ENCODE measurements at places on chromosomes 2 and 18.

GRCh38 chr2:183243758-183244157 is 119.5 kb downstream of the NUP35 start:
- DNase-seq = no peak

DNA sequence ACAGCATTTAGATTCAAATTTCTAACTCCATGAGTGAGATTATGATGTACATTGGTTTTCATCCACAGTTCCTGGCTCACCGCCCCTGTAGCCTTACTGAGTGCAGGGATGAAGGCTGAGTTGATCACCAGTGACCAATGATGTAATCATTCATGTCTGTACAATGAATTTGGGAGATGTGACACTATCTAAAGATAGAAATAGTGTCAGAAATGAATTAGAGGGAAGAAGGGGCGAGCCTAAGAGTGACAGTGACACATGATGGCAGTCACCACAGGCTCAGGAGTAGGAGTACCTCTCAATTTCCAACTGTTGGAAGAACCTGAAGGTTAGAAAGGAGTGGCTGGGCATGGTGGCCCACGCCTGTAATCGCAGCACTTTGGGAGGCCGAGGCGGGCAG is 3.2 kb downstream of the METTL4 start:
- DNase-seq = no peak

- DNase-seq = no peak
Observed at GRCh38 chr2:160736148-160737028, 242.8 kb upstream of the RBMS1 start.

DNA sequence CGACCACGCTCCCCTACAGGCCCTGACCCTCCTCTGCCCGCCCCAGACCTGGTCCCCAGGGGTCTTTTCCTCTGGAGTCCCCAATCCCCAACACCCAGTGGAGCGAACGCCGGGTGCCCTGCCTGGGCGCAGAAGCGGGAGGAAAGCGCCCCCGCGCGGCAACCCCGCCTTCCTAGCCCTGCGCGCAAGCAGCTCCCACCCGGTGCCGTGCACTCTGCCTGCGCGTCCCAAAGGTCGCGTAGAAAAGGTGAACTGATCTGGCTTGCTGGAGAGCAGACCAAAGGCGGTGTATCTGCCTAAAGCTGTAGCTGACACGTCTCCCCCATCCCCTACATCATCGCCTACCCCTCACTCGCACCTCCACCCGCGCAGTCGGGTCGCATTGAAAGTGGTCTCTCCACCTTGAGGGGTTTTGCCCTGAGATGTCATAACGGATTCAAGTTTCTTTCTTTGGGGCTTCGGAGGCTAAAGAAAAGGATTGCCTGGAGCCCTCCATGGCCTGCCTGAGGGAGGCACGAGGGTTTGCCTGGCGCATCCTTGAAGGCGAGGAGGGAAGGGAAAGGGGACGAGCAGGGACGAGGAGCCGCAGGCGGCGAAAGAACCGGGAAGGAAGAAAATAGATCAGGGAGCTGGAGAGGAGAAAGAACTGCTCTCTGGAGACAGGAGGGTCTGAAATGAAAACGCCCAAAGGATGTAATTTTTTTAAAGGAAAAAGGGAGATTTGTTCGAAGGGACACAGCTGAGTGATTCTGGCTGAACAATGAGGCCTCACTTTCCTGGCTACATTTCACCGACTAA is 5.8 kb downstream of the GAD1 start:
- no peak for DNase-seq

GRCh38 chr2:112793449-112793978 is 9.2 kb upstream of the IL1A start:
- no peak for DNase-seq

DNA sequence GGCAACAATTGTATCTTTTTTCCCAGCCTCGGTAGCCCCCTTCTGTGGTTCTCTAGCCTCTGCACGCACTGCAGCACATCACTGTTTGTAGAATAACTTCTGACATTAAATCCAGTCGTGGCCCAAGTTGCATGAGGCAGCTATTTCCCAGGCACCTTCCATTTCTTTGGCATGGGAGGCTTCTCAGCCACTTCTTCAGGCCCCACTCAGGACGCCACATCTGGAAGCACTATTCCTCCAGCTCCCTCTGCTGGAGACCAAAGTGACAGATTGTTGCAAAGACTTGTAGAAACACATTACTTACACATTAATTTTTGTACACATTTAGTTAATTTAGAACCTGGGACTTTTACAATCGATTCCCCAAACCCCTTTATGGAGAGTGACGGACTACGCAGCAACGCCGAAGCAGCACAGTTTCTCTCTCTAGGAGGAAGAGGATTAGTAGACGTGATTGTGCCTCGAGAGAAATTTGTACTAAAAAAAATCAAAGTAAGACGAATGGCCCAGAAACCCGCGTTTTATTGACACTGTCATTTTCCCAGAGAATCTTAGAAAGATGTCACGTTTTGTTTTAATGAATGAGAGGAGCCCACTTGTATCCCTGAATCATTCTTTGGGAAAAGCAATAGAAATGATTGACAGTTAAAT is 57.8 kb upstream of the RGPD5 start:
- no peak for DNase-seq

DNA sequence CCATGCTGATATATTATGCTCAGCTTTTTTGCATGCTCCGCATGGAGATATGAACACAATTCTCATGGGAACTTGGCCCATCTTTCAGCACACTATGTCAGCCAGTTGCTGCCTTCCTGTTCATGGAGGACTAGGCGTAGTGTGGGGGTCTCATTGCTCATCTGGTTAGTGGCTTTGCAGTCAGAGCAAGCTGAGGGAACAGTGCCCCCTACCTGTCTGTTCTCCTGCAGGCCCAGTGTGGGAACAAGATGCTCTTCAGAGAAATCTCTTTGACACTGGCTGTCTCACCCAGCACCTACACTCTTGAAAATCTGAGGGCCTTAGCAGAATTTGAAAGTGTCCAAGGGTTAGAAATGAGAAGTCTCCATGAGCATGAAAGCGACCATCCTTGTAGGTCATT is 47.1 kb downstream of the SPTBN1 start:
- no peak for DNase-seq

DNA sequence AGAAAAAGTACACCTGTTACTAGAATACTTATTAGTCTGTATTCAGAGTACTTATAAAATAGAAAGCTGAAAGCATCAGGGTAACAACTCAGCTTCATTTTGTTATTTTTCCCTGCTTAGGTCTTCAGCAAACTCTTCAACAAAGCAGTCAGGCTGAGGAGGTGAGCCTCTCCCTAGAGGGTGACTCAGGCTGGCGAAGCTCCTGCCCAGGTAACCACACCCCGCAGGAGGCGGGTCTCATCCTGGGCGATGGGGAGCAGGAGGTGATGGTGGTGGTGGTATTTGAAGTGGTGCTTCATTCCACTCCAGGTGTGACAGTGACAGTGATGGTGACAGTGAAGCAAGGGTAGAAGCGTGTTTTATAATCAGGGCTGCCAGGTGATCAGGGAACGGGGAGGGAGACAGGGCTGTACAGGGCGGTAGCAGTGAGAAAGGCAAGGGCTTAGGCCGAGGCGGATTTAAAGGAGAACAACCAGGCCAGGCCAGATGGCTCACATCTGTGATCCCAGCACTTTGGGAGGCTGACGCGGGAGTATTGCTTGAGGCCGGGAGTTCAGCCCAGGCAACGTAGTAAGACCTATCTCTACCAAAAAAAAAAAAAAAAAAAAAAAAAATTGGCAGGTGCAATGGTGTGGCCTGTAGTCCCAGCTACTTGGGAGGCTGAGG is 127.1 kb downstream of the SOCS6 start:
- DNase-seq = no peak

DNA sequence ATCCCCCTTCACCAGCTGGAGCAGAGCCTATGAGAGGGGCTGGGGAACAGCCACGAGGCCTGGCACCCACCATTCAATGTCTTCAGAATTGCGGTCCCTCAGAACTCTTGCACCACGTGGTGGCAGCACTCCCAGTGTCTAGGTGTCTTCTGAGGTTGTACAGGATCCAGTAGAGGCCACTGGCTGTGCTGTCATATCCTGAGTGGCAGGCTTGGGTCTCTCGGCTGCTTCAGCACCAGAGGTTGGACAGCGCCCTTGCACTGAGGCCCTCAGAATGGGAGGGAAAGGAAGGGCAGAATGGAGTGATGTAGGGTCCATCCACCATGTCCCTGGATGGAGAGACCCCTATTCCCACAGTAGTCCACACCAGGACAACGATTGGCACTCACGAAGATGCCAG is 112.0 kb upstream of the TEKT4 start:
- DNase-seq = no peak

- DNase-seq = no peak
Observed at GRCh38 chr18:70280007-70280925, 8.6 kb upstream of the SOCS6 start.

- DNase-seq = no peak
Observed at GRCh38 chr2:53998834-53999233, 28.0 kb upstream of the PSME4 start.

- DNase-seq = no peak
Observed at GRCh38 chr2:177572236-177572671, 179.7 kb downstream of the AGPS start.

GRCh38 chr2:204115137-204116056 is 178.8 kb downstream of the ICOS start:
- no peak for DNase-seq

Data from activated CD4-positive, alpha-beta T cell treated with anti-CD3 and anti-CD28 coated beads, Interleukin-2, amount 50 U/mL, for 4 hours (primary cell).